ENCODE measurements at places on chromosomes 13 and 19. TPM values are rescaled to one million over a fixed set of nuclear protein-coding genes. Genes with fewer than 3 reads are reported as not detected.

- peaks cover 12% of the 10 kb centered on the region for H3K4me1 ChIP-seq
- peak overlapping the region; percentile 34 for H3K27ac ChIP-seq
- H3K27me3 ChIP-seq = no peaks in the 10 kb centered on the region
Measured at GRCh38 chr19:11154683-11155047, 917 bp downstream of the SPC24 start.

DNA sequence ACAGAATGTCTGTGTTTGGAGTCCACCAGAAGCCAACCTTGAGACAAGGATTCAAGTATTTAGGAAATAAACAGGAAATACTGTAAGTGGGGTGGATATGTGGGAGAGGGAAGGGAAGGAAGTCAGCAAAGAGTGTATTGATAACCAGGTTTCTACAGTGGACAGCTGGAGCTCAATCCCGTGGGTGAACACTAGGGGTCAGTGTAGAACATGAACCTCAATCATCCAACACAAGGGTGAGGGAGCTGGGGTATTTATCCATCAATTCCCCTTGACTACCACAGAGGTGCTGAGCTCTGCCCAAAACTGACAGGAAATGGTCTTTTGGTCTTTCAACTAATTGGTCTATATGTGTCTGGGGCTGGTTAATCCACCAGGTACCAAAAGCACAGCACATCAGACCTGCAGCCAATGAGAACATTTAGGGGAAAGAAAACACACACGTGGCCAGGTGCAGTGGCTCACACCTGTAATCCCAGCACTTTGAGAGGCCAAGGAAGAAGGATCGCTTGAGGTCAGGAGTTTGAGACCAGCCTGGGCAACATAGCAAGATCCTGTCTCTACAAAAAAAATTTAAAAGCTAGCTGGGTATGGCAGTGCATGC lies 5.6 kb upstream of the SYDE1 start:
- peak; percentile 48 for DNase-seq
- H3K36me3 ChIP-seq = peaks cover 9% of the 10 kb centered on the region
- no peak overlapping the region for H3K27ac ChIP-seq
- no peak overlapping the region for H3K4me3 ChIP-seq
- peaks cover 1% of the 10 kb centered on the region for H3K27me3 ChIP-seq

DNA sequence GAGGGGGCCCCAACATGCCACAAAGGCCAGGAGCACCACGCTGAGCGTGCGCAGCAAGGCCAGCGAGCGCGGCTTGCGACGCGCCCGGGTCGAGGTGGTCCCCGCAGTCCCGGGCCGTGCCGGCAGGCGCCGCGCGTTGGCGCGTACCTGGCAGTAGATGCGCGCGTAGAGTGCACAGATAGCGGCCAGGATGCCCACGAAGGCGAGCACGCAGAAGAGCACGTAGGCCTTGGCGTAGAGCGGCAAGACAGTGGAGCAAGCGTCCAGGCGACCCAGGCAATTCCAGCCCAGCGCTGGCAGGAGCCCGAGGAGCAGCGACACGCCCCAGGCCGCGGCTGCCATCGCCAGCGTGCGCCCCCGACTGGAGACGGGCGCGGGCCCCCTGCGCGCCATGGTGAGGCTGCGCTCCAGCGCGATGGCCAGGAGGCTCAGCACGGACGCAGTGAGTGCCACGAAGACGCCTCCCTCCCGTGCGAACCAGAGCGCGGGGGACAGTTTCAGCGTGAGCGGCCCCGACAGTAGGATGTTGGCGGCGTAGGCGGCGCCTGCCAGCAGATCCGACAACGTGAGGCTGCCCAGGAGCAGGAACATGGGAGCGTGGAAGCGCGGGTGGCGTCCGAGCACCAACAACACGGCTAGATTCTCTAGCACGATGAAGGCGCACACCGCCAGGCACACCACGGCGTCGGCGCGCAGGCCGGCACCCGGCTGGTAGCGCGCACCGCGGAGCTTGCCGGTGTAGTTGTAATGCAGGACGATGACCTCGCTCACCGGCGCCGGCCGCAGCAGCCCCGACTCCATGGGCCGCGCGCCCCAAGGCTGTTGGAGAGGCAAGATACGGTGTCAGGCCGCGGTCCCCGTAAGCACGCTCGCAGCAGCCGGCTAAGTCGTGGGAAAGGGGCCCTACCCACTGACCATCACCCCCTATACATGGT lies 2.8 kb downstream of the S1PR5 start:
- DNase-seq = peak; percentile 72
- peak overlapping the region; percentile 45 for H3K4me3 ChIP-seq
- peaks cover 20% of the 10 kb centered on the region for H3K4me1 ChIP-seq
- peaks cover 79% of the 10 kb centered on the region for H3K27me3 ChIP-seq
- no peak overlapping the region for H3K27ac ChIP-seq

DNA sequence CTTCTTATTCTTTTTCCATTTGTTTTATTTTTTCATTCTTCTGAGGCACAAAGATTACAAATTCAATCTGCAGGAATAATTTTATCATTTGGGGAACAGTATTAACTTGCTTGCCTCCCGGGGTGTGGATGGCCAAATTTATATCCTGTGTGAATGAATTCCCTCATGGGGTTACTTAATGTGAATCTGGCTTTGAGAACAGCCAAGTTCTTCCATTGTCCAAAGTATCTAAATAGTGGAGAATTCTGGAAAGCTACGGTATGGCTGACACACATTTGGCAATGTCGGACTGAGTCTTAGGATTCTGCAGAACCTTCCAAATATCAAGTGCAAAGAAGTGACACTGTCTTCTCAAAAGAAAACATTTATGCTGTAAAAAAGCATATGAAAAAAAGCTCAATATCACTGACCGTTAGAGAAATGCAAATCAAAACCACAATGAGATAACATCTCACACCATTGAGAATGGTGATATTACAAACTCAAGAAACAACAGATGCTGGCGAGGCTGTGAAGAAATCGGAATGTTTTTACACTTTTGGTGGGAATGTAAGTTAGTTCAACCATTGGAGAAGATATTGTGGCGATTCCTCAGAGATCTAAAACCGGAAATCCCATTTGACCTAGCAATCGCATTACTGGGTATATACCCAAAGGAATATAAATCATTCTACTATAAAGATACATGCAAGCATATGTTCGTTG lies 620.2 kb downstream of the EFNB2 start:
- no peak for DNase-seq

GRCh38 chr19:38662537-38663155 lies 15.2 kb downstream of the ACTN4 start:
- peaks cover 32% of the 10 kb centered on the region for H3K4me1 ChIP-seq
- peaks cover 61% of the 10 kb centered on the region for H3K27me3 ChIP-seq
- H3K36me3 ChIP-seq = peaks cover 16% of the 10 kb centered on the region
- H3K27ac ChIP-seq = no peak overlapping the region
- H3K4me3 ChIP-seq = no peak overlapping the region
- DNase-seq = no peak

DNA sequence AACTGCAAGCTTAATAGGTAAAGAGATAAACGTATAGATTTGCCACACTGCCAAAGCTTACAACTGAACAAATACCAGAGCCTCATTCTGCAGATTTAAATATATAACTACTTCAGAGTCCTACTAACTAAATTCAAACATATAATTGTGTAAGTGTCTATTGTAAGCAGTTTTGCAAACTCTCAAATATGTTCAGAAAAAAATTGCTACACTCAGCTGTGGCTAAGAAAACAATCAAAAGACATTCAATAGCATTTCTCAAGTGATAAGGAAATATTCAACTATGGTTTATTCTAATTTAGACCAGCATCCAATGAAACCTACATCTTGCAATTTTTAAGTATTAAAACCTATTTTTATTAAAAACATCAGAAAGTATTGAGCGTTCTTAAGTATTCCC lies 202.4 kb downstream of the KCTD12 start:
- H3K4me1 ChIP-seq = peaks cover 2% of the 10 kb centered on the region
- no peak for DNase-seq
- H3K4me3 ChIP-seq = no peak overlapping the region
- H3K36me3 ChIP-seq = no peaks in the 10 kb centered on the region
- H3K27ac ChIP-seq = no peak overlapping the region
- H3K27me3 ChIP-seq = no peaks in the 10 kb centered on the region

DNA sequence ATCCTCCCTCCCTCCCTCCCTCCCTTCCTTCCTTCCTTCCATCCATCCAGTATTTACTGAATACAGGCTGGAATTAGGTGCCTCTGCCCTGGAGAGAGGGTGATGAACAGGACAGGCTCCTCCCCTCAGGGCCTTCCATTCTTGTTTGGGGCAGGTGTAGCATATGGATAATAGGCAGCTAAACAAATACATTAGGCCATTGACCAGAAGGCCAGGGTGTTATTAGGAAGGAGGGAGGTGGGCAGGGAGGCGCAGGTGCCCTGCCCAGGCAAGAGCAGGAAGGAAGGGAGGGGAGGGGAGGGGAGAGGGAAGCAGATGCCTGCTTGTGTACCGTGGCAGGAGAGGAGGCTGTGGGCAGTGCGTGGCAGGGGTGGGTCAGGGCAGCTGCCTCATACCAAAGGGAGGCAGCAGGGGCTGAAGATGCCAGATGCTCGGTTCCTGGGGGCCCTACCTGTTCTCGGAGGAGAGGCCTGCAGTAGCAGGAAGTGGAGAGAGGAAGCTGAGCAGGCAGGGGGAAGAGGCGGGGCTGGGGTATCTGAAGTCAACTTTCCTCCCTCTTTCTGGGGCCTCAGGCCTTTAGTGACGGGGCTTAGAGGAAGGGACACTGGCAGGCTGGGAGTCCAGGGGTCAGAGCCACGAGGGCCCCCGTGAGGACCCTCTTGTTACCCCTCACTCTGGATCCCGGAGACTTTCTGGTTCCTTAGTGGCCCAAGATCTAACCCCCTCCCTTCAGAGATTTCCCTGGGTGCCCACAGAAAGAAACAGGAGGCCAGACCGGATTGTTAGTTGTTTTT lies at the start of gene RINL:
Gene RINL (minus strand): TSS at position 495 of the 794 bp plus-strand sequence. CDS start 1,533 bp downstream, outside the sequence.
- DNase-seq = peak; percentile 71
- H3K4me1 ChIP-seq = peaks cover 24% of the 10 kb centered on the region
- peak within 1 kb of the TSS; percentile 95 for H3K27ac ChIP-seq
- H3K27me3 ChIP-seq = no peaks in the 10 kb centered on the region
- peak within 1 kb of the TSS; percentile 91 for H3K4me3 ChIP-seq
- peaks cover 2% of the 10 kb centered on the region for H3K36me3 ChIP-seq

GRCh38 chr13:45303026-45303425 lies 38.0 kb downstream of the TPT1 start:
- DNase-seq = no peak
- H3K27me3 ChIP-seq = peaks cover 3% of the 10 kb centered on the region
- peaks cover 12% of the 10 kb centered on the region for H3K4me1 ChIP-seq
- H3K27ac ChIP-seq = no peak overlapping the region
- no peaks in the 10 kb centered on the region for H3K36me3 ChIP-seq
- no peak overlapping the region for H3K4me3 ChIP-seq

DNA sequence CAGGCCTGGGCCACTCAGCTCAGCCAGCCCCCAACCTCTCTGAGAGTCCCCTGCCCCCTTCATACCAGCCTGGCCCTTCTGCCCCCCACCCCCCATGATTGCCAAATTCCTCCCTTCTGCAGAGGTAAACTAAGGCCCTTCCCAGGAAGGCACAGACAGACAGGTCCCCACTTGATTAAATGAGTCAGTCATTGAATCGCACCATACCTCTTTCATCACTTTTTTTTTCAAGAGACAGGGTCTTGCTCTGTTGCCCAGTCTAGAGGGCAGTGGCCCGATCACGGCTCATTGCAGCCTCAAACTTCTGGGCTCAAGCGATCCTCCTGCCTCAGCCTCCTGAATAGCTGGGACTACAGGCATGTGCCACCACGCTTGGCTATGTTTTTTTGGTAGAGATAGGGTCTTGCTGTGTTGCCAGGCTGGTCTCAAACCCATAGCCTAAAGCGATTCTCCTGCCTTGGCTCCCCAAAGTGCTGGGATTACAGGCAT lies 6.0 kb downstream of the PODNL1 start:
- no peak overlapping the region for H3K27ac ChIP-seq
- no peak overlapping the region for H3K4me3 ChIP-seq
- H3K36me3 ChIP-seq = peaks cover 6% of the 10 kb centered on the region
- H3K27me3 ChIP-seq = peaks cover 8% of the 10 kb centered on the region

DNA sequence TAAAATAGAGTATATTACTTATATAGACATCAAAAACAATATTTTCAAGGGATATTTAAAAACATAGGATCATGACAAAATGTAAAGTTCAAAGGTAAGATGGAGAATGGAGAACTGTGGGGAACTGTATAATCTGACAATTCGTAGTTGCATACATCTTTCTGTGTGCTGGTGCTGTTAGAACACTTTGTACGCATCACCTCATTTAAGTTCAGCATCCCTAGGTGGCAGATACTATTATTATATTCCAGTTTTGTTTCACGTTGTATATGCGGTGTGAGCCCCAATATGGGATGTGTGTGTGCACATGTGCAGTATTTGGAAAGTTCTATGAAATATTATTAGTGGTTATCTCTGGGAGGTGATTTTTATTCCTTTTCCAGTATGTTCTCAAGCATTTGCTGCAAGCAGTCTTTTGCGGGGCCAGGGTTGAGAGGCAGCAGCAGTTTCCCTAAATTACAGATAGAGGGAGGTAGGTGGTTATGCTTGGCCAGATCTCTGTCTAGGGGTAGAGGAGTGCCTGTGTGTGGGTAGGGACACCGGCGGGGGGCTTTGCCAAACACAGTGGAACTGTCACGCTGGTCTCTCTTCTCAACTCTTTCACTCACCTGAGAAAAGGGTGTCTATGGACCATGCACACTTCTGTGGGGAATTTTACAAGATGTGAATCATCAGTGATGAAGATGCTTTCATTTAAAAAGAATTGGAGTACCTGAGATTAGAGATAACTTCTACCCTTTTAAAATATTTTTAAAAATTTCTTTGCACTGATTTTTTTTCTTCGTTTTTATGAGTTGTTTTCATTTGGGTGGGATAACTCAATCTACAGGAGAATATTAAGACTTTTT lies 55.6 kb upstream of the ALOX5AP start:
- H3K36me3 ChIP-seq = no peaks in the 10 kb centered on the region
- no peak for DNase-seq
- H3K4me3 ChIP-seq = no peak overlapping the region
- H3K27me3 ChIP-seq = peaks cover 6% of the 10 kb centered on the region

- no peak for DNase-seq
- H3K4me3 ChIP-seq = no peak overlapping the region
- H3K27me3 ChIP-seq = no peaks in the 10 kb centered on the region
- no peaks in the 10 kb centered on the region for H3K36me3 ChIP-seq
- H3K27ac ChIP-seq = no peak overlapping the region
- H3K4me1 ChIP-seq = no peaks in the 10 kb centered on the region
Measured at GRCh38 chr13:89486065-89486464, 1814.9 kb downstream of the SLITRK5 start.

- no peak overlapping the region for H3K4me3 ChIP-seq
- H3K27ac ChIP-seq = no peak overlapping the region
- H3K4me1 ChIP-seq = no peaks in the 10 kb centered on the region
Measured at GRCh38 chr13:100297413-100297812, 208.5 kb downstream of the PCCA start.

Gene RNF113B
- total RNA-seq = not detected

Gene LYPD3
- total RNA-seq = 5.2 TPM

Gene AMH
- 10.0 TPM for total RNA-seq

Gene ZIC2
- total RNA-seq = not detected

Gene KLK12
- total RNA-seq = not detected

Gene FFAR1
- not detected for total RNA-seq

Gene MPHOSPH8
- 31.3 TPM for total RNA-seq

All from activated naive CD8-positive, alpha-beta T cell treated with anti-CD3 and anti-CD28 coated beads for 36 hours (primary cell).